ENCODE measurements at places on chromosomes 3 and 15.
A peak's percentile ranks its signal among the peaks of the same experiment; 100 is the strongest.

- DNase-seq = no peak
These were observed 6.4 kb downstream of the MAP6D1 start for GRCh38 chr3:183818706-183819624.

GRCh38 chr3:53820756-53821580 is 25.3 kb downstream of the CHDH start:
- DNase-seq = no peak

DNA sequence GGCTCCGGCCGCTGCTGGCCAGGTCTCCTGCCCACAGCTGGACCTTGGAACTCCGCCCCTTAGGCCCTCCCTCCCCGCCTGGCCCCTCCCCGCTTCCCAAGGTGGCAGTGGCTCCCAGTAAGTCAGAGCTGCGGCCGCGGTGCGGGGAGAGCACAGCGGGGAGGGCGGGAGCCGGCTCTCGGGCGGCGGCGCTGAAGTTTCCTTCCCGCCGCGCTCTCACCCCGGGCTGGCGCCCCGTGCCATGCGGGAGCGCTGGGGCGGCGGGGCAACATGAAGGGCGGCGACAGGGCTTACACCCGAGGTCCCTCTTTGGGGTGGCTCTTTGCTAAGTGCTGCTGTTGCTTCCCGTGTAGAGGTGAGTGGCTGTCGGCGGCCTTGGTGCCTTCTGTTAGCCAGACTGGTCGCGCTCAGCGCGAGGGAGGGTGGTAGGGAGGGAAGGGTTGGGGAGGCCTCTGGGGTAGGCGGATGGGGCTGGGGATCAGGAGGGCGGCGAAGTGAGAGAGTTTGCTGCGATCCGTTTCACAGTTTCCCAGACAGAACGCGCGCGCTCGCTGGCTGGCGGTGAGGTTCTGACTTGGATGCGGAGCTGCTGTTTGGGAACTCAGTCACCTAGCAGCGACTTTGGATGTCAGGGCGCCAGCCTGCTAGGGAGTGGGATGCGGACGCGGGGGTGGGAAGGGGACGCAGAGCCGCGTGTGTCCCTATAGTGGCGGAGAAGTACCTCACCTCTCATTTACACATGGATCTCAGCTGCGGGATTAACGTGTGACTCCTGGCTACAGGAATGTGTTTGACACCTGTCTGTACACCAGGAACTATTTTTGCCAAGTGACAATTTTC is 145.5 kb upstream of the UMPS start:
- DNase-seq = peak; percentile 7

- no peak for DNase-seq
These were observed 108.7 kb downstream of the MYO9A start for GRCh38 chr15:72009222-72009621.

- DNase-seq = no peak
These were observed 414.4 kb upstream of the PDZRN3 start for GRCh38 chr3:74039105-74039504.

DNA sequence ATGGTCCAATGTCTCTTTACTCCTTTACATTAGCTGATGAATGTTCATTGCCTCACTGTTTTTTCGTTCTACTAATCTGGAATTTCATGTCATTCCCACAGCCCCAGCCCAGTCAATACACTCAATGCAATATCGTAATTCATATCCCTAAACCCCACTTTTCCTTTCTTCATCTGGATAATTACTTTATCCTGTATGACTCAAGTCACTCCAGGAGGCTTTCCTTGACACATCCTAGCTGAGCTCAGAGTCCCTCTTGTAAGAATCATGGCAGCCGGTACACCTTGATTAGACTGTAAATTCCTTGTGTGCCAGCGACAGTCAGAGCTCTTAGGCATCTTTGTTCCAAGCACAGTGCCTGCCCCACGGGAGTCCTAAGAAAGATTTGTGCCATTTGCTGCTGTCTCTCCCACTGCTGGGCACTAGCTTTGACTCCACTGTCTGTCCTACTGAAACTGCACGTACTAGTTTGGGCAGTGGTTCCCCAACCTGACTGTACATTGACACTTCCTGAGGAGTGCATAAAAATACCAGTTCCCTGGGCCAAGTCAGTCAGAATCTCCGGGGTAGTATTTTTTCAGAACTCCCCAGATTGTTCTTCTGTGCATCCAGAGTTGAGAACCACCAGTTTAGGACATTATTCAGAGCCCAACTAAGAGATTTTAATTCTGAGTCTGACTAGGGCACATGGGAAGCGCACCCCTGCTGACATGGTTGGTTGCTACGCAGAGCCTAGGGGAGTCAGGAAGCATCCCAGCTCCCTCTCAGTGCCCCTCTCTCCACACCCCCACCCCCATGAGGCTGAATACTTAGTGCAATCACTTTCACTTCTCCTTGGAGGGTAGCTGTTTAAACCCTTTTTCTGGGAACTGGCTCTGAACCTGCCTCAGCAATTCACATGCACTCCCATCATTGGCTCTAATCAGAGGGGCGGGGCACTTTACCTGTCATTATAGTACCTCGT is 19.5 kb upstream of the C3orf70 start:
- no peak for DNase-seq

- no peak for DNase-seq
These were observed 279.2 kb downstream of the GABRG3 start for GRCh38 chr15:27250223-27250622.

GRCh38 chr3:5694266-5694665 is 506.8 kb downstream of the EDEM1 start:
- no peak for DNase-seq

DNA sequence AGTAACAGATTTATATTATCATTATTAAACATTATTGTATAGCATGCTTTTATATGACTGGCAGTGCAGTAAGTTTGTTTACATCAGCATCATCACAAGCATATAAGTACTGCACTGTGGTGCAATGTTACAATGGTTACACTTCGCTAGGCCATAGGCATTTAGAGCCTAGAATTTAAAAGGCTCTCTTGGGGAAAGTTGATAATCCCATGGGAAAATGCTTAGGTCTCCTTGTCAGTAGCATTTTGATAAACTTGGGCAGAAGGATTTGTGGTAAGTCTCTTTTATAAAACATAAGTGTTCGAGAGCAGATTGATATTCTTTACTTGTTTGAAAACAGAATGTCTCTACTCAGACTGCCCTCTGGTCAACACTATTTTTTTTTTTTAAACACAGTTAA is 7.5 kb downstream of the DTWD1 start:
- DNase-seq = no peak

Measured in activated T-helper 1 cell treated with anti-CD3 and anti-CD28 coated beads, Interleukin-2, amount 50 U/mL, for 16 hours (primary cell).